ENCODE measurements at places on chromosomes 5 and 9. TPM values are rescaled to one million over a fixed set of nuclear protein-coding genes. Genes with fewer than 3 reads are reported as not detected.

ANKRD31 gene
- total RNA-seq, result not detected

OR2K2 gene
- not detected for total RNA-seq

DNA sequence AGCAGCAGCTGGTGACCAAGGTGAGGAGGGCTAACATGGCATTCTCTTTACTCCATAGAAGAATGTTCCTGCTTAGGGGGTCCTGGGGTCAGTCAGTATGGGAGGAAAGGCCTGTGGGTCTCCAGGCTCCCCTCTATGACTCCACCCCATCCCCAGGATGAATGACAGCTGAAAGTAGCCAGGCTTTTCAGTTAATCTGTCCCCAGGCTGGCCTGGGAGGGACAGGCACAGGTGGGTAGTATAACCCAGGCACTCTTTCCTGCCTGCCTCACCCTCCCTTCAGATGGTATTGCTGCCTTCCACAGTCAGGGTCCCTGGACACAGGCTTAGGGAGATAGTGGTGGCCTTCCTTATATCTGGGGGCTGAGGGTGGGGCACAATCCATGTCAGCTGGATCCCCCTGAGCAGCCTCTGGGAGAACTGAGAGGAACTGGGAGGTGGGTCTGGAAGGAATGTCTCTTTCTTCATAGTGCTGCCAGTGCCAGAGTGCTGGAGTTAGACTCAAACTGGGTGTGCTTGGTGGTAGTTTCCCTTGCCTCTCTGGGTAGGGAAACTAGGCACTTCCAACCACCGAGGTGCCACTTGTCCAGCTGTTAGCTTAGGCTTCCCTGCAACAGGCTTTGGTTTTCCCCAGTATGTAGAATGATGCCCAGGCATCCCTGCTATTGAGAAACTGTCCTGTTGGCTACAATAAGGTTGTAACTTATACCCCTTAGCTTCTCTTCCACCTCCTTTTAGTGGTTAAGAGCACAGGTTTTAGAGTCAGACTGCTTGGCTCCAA, 27.8 kb downstream of the LARP1 start:
- no peak for DNase-seq

CD14 gene
- 10.3 TPM for total RNA-seq

- DNase-seq, result no peak
Measured at GRCh38 chr9:110114086-110114858, 93.7 kb downstream of the C9orf152 start.

DNA sequence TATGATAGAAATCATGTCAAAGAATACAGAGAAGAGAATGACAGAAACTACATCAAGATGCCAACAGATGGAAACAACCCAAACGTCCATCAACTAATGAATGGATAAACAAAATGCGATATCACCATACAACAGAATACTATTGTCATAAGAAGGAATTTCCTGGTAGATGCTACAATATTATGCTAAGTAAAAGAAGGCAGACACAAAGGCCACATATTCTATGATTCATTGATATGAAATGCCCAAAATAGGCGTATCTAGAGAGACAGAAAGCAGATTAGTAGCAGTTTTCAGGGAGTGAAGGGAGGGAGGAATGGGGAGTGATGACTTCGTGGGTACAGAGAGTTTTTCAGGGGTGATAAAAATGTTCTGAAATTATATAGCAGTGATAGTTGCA, 58.3 kb upstream of the AKNA start:
- no peak for DNase-seq

LHX2 gene
- total RNA-seq, result 0.18 TPM

DNA sequence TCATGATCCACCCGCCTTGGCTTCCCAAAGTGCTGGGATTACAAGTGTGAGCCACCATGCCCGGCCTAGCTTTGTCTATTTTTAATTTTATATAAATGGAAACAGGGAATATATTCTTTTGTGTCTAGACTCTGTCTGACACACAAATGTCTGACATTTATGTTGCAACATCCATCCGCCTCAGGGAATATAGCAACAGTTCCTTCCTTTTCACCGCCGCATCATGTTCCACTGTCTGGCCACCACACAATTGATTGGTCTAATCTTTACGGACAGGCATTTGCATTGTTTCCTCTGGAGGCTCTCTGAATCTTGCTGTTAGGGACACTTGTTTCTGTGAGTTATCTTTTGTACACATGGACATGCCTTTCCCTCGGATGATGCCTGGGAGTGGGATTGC, 20.1 kb upstream of the TBC1D9B start:
- no peak for DNase-seq

DNA sequence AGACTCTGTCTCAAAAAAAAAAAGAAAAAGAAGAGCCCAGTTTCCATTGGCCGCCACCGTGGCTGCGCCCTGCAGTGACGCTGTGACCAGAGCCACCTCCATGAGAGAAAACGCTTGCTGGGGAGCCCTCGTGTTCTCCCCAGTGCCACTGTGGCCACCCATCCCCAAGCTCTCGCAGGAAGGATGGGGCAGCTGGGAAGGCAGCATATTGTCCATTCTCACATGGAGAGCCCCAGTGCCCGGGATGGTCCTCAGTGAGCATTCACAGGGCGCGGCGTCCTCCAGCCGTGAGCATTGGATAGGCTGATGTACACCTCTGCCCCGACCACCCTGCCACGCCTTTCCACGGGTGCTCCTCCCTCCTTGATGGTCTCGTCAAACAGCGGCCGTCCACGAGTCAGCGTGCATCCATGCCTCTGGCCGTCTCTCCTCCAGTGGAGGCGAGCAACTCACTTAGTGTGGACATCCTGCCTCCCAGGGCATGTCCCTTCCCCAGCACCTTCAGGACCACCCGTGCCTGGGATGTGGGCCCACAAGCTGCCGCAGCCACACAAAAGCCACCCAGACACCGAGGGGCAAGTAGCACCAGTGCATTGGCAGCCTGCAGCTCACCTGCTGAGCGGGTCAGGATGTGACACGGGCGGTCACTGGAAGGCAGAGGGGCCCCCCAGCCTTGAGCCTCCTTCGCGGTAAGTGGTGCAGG, 23.4 kb upstream of the SLC6A19 start:
- no peak for DNase-seq

DNA sequence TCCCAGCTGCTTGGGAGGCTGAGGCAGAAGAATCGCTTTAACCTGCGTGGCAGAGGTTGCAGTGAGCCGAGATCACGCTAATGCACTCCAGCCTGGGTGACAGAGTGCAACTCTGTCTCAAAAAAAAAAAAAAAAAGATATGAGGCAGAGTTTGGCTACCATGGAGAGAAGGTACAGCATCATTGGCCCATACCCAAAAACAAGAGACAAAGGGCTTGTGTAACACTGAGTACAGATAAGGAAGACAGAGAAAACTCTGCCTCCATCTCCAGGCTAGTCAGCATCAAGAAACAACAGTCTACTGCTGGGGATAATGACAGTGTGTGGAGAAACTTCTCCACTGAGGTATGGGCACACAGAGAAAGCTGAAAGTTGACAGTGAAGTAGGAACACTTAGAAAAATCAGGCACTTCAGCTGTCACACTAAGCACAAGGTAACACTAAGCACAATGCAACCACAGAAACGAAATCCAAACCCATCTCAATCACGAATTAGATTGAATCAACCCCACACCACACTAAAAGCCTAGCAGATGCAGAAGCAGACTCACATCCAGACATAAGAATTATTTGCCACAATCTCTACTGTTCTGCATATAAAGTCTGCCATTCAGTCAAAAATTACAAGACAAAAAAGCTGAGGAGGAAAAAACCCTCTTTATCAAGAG, 10.5 kb downstream of the PJA2 start:
- DNase-seq, result no peak

DNA sequence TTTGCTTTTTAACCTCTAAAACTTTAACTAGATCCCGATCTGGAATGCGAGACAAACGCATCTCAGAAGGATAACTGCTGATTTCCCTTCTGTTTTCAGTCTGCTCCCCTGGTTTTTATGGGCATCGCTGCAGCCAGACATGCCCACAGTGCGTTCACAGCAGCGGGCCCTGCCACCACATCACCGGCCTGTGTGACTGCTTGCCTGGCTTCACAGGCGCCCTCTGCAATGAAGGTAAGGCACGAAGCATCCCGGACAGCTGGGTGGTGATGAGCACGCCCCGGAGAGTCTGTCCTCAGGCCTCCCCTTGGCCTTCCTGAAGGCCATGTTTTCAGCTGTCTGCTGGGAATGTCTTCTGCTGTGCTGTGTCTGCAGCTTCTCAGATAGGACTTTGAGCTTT, 82.9 kb upstream of the PRRC1 start:
- no peak for DNase-seq

GRCh38 chr9:92504881-92505280, 22.6 kb upstream of the ASPN start:
- DNase-seq, result no peak

GABRA6 gene
- not detected for total RNA-seq

CXCL14 gene
- total RNA-seq, result not detected

- no peak for DNase-seq
Measured at GRCh38 chr5:90613918-90614504, 55.4 kb downstream of the ADGRV1 start.

- no peak for DNase-seq
Measured at GRCh38 chr5:112867411-112867810, 6.3 kb downstream of the SRP19 start.

PCDHGB3 gene
- total RNA-seq, result not detected

PRRT1B gene
- total RNA-seq, result not detected

DNA sequence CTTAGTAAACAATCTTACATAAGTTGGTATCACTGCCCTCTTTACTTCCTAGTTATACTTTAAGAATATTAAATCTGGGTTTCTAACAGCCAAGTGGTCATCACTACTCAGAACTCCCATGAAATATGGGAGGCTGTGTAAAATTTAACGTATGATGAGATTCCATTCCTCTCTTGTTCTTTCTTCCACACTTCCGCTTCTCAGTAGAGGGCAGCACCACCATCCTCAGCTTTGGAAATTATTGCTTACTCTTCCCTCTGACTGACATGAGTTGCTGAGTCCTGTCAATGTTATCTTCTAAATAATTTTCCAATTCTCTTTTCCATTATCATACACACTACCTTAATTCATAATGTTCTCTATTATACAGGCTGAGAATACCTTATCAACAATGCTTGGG, 194.0 kb downstream of the RFX3 start:
- DNase-seq, result no peak

DNA sequence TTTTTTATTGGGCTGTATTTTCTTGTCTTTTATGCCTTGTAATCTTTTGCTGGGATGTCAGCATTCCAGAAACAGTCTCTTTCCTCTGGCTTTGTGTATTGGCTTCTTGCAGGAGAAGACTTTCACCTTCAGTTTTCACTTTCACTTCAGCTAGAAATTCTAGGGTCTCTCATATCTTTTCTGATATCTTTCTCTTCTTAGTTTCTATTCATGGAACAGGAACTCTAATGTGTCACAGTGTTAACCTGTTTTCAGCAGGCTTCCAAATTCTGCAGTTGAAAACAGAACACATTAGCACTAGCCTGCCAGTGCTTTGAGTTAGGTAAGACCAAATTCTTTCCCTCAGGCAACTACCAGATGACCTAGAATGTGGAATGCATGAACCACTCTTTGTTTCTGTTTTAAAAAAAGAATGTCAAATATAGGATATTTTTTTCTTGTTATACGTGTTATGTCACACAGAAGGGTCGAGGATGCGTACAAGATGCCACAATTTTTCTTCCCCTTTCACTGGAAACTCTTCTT, 164.7 kb downstream of the TUSC1 start:
- no peak for DNase-seq

MSX2 gene
- total RNA-seq, result 3.0 TPM

- no peak for DNase-seq
Measured at GRCh38 chr5:74017112-74017511, 391.1 kb downstream of the ARHGEF28 start.

- no peak for DNase-seq
Measured at GRCh38 chr5:51651889-51652288, 268.6 kb downstream of the ISL1 start.

DNA sequence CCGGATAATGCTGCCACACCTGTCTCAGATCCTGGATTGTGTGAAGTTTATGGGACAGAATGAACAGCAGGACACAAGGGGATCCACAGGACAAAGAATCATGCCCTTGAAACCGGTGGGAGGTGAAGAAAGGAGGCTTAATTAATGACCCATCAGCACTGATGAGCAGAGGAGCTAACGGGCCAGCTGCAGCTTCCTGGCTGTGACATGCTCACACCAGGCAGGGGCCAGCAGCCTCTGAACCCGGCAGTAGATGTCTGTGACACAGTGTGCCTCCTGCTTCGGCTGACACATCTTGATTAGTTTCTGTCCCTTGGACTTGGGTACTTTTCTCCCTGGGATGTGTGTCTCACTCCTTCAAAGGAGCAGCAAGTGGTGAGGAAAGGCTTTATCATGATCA, 328.8 kb upstream of the BRINP1 start:
- DNase-seq, result no peak

DNA sequence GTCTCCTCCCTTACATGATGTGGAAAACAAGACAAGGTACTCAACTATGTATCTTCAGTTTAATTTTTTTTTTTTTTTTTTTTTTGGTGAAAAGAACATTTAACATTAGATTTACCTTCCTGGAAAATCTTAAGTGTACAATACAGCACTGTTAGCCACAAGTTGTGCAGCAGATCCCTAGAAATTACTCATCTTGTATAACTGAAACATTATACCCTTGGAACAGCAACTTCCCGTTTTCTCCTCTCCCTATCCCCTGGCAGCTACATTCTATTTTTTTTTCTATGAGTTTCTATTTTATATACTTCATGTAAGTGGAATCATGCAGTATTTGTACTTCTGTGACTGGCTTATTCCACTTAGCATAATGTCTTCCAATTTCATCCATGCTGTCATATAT, 421.9 kb upstream of the FTMT start:
- no peak for DNase-seq

DNA sequence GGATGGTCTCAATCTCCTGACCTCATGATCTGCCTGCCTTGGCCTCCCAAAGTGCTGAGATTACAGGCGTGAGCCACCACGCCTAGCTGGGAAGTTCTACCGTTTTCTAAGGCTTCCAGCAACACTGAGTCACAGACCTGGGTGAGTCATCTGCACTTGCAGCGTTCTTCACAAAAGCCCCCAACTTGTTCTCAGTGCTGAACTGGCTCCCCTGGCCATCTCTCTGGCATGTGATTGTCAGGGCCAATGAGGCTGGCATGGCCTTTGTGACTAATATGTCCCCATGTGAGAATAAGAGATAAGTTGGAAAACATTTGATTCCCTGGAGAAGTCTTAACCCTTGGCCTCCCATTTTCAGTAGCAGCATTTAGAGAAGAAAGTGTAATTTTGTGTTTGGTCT, 124.4 kb downstream of the WDR41 start:
- no peak for DNase-seq

GGTA1 gene
- not detected for total RNA-seq

KYAT1 gene
- total RNA-seq, result 7.9 TPM

PRDM9 gene
- total RNA-seq, result not detected

FGF1 gene
- total RNA-seq, result 15.5 TPM

ACOT12 gene
- not detected for total RNA-seq

DNA sequence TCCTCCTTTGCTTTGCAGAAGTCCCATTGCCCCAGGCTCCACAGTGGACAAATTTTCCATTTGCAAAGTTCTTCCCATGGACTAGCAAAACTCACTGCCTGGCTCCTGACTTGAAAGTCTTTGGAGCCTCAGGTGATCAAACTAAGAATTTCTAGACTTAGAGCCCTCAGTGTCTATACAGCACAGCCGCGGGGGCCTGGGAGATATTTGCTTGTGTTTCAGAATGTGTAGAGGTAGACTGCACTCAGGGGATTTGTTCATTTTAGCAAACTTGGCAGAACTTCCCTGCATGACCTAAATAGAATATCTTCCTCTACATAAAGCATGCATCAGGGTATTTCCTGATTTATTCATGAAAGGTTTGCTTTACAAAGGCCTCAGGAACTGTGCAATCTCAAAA, 384.2 kb upstream of the ZNF462 start:
- DNase-seq, result no peak

GRCh38 chr9:21415493-21416267, 6.8 kb downstream of the IFNA8 start:
- no peak for DNase-seq

Measured in SJSA1 (cell line).